ENCODE measurements at places on chromosomes 12 and 14.

DNA sequence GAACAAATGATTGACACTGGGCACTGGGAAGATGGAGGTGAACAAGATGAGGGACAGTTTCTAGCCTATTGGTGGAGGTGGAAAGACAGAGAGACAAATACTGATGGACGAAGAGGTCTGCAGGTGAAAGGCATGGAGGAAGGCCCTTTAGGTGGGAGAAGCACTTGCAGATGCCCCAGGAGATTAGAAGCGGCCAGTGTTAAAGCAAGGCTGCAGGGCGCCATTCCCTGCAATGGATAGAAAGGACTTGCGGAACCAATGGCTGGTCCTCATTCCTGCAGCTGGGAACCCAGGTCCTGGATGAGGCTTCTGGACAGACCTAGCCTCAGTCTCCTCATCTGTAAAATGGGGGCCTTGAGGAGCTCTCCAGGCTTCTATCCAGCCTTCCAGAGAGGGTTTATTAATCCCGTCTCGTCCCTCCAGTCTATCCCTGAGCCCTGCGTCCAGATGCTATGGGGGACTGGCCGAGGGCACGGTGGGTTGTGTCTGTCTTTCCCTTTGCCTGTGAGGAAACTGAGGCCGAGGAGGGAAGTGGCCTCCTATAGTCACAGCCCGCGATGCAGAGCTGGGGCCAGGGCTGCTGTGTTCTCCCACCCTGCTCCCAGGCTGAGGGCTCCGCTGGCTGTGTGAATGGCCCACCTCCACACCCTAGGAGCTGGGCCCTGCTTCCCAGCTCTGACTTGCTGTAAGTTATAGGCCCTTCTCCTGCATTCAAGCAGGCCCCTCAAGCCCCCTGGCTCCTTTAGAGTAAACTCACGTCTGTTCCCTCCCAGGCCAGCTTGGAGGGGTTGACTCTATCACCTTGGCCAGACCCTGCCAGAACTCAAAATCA is 33.0 kb downstream of the CYP46A1 start:
- DNase-seq, result no peak

GRCh38 chr12:84874125-84874824 is 38.3 kb downstream of the SLC6A15 start:
- DNase-seq, result no peak

- no peak for DNase-seq
Measured at GRCh38 chr12:95767703-95768102, 22.9 kb downstream of the NTN4 start.

- no peak for DNase-seq
Measured at GRCh38 chr14:50875359-50876070, 3.7 kb downstream of the ABHD12B start.

DNA sequence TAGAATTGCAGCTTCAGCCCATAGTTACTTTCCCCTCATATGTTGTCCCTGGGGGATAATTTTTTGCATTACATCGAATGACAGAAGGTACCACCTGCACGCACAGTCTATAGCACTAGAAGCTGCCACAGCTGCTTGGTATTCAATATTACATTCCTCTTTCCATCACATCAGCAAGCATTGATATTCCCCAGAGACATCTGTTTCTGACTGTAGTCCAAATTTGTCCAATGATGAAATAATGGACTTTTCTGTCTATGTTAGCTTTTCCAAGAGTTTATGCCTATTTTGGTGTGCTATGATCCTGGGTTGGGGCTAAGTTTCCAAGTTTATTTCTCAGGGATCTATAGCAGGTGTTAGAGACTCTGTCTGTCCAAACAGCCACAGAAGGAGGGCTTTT is 335.4 kb downstream of the LRIG3 start:
- DNase-seq, result no peak

- DNase-seq, result no peak
Measured at GRCh38 chr14:32588448-32589320, 259.6 kb downstream of the AKAP6 start.

- no peak for DNase-seq
Measured at GRCh38 chr12:92334552-92334951, 188.9 kb upstream of the BTG1 start.

- DNase-seq, result no peak
Measured at GRCh38 chr12:66960704-66961690, 282.1 kb upstream of the GRIP1 start.

- DNase-seq, result no peak
Measured at GRCh38 chr14:103188810-103189480, 65.7 kb downstream of the TNFAIP2 start.

DNA sequence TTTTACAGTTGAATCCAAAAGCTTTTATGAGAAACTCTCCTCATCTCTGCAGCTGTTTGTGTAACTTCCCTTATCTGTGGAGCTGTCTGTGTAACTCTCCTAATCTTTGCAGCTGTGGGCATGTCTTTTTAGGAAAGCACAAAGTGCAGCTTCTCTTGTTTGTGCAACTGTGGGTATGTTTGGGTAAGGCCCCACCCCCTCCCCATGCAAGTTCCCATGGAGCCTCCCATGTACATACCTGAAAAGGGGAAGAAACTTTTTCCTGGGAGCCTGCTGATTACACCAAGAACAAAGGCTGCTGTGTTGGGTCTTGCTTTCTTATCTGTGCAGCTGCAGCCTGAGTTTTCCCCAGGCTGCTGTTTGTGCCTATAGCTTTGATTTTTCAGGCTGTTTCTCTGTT is 42.7 kb upstream of the CDKN3 start:
- no peak for DNase-seq

DNA sequence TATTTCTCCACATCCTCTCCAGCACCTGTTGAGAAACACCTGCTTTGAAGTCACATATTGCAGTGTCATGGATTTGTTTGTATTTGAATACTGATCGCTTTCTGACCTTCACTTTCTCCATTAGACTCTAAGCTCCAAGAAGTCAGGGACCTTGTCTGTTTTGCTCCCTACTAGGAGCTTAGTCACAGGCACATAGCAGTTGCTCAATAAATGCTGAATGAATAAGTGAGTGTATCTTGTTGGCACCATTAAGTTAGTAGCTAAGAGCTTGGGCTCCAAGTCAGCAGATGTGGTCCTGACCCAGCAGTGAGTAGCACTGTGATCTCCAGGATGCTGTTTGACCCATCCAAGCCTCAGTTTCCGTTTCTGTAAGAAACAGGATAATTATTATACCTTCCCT is 10.1 kb downstream of the MVK start:
- no peak for DNase-seq

GRCh38 chr14:79279645-79280597 is 931.4 kb downstream of the DIO2 start:
- no peak for DNase-seq

DNA sequence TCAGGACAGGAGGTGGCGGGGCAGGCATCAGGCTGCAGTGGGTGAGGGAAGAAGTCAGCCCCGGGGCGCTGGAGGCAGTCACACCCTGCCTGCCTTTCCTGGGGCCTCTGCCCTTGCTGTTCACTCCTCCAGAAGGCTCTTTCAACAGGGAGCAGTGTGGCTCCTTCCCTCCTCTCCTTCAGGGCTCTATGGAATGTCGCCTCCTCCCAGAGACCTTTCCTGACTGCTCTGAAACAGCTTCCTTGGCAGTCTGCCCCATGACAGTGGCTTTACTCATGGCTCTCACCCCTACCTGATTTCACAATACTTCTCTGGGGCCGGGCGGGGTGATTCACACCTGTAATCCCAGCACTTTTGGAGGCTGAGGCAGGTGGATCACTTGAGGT is 7.1 kb downstream of the RHOF start:
- no peak for DNase-seq

DNA sequence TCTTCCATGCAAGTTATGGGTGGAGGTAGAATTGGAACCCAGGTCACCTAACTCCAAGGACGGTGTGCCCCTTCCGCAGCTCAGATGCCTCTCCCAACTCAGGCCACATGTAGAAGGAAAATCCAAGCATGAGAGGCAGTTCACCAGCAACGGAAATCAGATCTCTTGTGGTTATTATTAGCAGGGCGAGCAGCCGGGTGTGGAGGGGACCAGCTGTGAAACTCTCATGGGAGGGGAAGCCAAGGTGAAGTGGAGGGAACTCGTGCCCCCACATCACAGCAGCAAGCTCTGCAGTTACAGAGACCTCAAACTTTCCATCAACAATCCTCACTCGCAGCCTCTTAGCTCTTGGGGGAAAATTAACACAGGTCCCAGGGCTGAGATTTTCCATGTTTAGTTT is 79.7 kb downstream of the KSR2 start:
- DNase-seq, result no peak

DNA sequence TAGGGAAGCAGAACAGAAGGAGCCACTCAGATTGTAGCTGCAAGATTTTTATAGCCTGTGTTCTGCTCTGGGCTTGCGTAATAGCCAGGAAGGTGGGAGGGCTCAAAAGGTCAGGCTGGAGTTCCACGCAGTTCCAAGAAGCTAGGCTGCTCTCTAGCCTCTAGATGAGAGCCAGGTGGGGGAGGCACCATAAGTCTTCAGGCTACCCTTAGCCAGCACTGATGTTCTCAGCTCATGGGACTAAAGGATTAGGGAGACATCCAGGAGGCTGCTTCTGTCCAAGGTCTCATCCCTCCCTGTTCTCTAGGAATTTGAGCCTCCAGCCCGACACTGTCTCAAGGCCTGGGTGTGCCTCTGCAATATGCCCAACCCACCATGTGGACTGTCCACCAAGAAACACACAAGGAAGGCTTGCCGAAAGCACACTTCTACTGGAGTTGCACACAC is 1.7 kb downstream of the LMBR1L start:
- DNase-seq, result no peak

DNA sequence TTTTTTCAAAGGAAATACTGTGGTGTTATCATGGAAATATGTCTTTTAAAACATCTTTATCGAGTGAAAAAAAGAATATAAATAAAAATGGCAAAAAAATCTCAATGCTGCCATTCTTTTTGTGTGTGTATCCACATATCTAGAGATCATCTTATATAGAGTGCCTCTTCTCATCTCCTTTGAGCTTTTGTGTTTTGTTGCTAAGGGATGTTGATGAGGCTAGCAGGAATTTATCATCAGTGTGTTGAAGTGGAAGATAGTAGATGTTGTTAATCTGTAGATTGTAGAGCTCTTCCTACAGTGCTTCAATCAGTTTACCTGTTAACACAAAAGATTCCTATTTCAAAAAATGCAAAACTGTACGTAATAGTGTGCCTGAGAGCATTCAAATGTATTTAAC is 1738.0 kb upstream of the SEL1L start:
- DNase-seq, result no peak

GRCh38 chr14:31206536-31207286 is 882 bp downstream of the HECTD1 start:
- peak; percentile 77 for DNase-seq

- DNase-seq, result peak; percentile 36
Measured at GRCh38 chr14:63388766-63389431, 70.2 kb upstream of the GPHB5 start.

- no peak for DNase-seq
Measured at GRCh38 chr12:60269611-60270269, 673.9 kb downstream of the SLC16A7 start.

GRCh38 chr12:125533434-125534029 is 468.3 kb downstream of the AACS start:
- DNase-seq, result peak; percentile 24

Data from anterior cingulate cortex (tissue), 58 donors.